ENCODE measurements at places on chromosomes 3 and 15.
A peak's percentile ranks its signal among the peaks of the same experiment; 100 is the strongest.

DNA sequence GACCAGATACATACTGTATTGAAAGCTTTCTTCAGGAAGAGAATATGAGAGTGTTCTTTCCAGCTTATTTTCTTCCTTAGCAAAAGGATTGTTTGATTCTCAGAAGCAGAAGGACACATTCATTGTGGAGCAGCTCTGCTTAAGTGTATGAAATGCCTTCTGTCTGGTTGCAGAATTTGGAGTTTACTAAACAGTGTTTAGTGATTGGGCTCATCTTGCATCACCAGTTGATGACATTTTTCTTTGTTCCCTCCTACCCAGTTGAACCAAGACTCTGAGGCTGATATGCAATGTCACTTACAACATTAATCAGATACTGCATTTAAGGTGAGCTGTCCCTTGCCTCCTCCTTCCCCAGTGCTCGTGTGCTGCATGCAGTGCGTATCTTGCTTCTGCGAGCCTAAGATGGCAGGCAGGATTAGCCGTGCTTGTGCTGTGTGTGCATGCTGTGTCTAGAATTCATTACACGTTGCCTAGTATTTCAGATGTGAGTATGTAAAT is 18.4 kb downstream of the ZBTB38 start:
- peak; percentile 34 for DNase-seq

DNA sequence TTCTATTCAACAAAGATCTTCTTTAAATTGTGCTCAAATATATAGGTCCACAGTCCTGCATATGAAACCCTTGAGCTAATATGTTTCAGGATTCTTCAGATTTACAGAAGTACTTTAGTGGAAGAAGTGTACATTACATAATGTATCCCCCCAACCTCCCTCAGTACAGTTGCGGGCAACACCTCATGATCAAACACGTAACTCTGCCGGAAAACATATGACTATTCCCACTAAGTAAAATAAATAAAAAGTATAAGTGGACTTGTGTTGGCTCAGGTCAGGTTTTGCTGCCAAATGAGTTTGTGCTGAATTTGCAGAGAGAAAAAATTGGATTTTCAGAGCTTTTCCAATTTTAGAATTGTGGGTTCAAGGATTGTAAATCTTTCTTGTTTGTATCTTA is 267.6 kb upstream of the MDFIC2 start:
- no peak for DNase-seq

- no peak for DNase-seq
Observed at GRCh38 chr3:149003653-149004305, 12.4 kb downstream of the GYG1 start.

- DNase-seq, result peak; percentile 65
Observed at GRCh38 chr3:160564949-160565441, 376 bp downstream of the KPNA4 start.

- DNase-seq, result no peak
Observed at GRCh38 chr3:115581362-115582135, 41.8 kb upstream of the GAP43 start.

- DNase-seq, result no peak
Observed at GRCh38 chr3:186502138-186502948, 41.8 kb downstream of the CRYGS start.
